Ovary (tissue), 10 donors: ENCODE measurements at places on chromosomes 7 and 10. TPM values are rescaled to one million over a fixed set of nuclear protein-coding genes. Genes with fewer than 3 reads are reported as not detected.

The CYP26C1 gene
- total RNA-seq, result not detected

The CCDC3 gene
- total RNA-seq, result 27.6 TPM

The WNT8B gene
- total RNA-seq, result 0.13 TPM

The CYP3A7 gene
- total RNA-seq, result 0.28 TPM

DNA sequence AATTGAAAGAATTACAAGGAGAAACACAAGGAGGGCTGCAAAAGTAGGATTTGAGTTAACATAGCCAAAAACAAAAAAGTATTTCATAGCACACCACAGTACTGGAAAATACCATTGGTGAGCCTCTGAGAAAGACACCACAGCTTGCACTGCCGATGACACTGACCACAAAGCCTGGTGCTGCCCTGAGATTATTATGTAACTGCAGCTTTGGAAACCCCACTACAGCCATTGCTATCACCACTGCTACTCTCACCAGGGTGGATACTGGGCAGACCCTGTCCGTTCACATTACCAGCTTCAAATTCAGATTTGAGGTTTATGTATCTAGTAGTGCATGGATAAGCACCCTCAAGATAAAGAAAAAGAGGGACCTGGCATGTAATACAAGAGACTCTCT, 1246.7 kb upstream of the SORCS1 start:
- DNase-seq, result no peak

GRCh38 chr10:128476368-128476725, 350.1 kb upstream of the MKI67 start:
- DNase-seq, result no peak

DNA sequence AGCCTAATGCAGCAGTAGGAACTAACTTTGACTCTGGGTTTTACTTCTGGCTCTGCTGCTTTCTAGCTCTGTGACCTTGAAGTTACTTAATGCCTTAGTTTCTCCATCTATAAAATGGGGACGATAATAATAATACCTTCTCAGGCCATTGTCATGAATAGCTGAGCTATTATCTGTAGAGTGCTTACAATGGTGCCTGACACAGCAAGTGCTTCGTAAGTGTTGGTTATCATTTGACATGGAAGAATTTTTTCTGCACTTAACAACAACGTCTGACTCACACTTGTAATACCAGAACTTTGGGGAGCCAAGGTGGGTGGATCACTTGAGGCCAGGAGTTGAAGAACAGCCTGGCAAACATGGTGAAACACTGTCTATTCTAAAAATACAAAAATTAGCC, 140.5 kb downstream of the ARL4A start:
- no peak for DNase-seq

DNA sequence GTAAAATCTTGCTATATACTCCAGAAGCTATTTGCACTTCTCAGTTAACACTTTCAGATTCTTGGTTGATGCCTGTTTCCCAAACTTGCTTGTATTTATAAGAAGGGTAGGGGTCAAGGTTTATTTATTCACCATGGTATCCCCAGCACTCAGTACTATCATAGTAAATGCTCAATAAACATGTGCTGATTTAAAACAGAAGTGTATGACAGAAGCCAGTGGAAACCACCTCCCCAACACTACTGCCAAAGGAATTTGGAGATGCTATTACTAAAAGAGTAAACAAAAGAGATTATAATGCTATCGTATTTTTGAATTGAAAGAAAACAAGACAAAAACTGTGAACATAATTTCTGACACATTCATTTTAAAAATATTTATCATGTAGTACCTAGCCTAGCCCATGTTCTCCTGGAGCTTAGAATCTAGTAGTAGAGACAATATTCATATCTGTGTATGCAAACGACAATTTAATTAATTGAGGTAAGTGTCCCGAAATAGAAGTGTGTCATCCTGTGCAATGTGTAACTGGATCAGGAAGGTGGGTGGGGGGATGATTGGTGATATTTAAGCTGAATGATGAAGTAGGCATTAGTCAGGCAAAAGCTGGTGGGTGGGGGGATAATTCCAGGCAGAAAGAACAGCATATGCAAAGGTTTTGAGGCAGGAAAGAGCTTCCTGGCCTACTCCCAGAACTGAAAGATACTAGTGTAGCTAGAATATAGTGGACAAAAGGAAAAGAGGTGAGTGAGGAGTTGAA, 77.5 kb downstream of the HGF start:
- no peak for DNase-seq

DNA sequence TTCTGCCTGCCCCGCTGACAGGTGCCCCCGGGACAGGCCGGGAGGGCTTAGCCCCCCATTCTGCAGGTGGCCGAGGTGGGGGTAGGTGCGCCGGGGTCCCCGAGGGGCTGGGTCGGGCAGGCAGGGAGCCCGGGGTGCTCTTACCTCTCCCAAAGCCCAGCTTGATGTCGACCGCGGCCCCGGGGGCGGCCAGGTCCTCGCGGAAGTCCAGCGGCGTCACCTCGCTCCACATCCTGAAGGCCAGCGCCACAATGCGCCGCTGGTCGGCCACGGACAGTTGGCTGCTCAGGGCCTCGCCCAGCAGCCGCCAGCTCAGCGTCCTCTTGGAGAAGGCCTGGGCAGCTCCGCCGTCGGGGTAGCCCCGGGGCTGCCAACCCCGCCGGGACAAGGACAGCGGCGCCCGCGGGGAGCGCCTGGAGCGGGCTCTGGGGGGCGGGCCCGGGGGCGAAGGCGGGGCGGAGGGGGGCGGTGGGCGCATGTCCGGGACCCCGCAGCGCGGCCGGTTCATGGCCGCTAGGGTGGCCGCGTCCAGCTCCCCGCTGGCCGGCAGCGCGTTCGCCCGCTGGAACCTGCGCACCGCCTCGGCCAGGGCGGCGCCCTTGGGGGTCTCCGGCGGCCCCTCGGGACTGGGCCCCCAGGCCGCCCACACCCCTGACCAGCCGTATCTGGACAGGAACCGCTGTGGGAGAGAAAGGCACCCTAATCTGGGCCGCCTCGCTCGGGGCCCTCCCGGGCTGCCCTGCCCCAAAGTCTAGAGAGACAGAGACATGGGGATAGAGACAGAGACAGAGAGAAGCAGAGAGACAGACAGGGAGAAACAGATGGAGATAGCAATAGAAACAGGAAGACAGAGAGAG, 1.7 kb downstream of the MMP21 start:
- no peak for DNase-seq

DNA sequence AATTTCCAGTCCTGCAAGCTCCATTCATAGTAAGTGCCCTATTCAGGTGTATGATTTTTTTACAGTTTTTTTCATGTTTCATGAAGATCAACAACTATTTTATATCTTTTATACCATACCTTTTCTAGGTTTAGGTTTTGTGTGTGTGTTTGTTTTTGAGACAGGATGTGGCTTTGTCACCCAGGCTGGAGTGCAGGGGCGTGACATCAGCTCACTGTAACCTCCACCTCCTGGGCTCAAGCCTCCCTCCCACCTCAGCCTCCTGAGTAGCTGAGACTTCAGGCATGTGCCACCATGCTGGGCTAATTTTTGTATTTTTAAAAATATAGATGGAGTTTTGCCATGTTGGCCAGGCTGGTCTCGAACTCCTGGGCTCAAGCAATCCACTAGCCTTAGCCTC, 35.0 kb downstream of the ARMH3 start:
- DNase-seq, result no peak

- no peak for DNase-seq
Observed at GRCh38 chr7:108431099-108431498, 25.1 kb downstream of the NRCAM start.

DNA sequence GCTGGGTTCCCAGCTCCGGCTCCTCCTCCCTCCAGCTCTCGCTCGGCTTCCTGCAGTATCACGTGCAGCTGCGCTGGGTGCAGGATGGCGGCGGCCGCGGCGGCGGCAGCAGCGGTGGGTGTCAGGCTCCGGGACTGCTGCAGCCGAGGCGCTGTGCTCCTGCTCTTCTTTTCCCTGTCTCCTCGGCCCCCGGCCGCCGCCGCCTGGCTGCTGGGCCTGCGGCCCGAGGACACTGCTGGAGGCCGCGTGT, at the start of gene CNNM1:
CNNM1 (plus strand) TSS at position 53 of the 250 bp plus-strand sequence; CDS start at position 85, 32 bp downstream.
- peak; percentile 40 for DNase-seq

GRCh38 chr7:510782-511281, 8.8 kb downstream of the PDGFA start:
- DNase-seq, result no peak

DNA sequence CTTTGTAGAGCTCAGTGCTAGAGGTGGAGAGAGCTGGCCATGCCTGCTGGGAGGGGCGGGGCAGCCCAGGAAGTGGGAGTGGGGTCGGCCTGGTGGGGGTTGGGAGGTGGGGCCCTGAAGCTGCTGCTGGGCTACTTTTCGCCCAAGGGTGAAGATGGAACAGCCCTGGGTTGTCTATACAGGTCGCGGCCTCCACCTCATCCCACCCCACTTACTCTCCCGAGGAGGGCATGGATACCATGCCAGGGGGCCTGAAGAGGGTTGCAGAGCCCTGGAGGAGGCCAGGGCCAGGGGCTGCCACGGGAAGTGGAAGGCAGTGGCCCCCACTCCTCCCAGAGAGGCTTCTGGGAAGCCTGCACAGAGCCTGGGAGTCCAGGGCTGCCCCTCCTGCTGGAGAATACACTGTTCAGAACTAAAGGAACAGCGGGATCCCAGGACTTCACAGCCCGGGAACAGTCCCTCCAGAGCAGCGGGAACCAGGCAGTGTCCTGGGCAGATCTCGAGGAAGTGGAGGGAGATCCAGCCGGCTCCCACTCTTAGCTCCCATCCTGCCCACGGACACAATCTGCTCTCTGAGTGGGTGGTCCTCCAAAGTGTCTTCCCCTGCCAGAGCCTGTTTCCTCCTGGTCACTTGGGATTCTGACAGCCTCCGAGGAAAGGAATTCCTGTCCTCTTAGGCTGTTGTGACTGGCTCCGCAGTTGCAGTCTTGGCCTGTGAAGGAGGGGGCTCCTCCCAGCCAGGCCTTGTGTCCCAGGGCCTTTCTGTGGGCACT, 23.5 kb downstream of the MAT1A start:
- DNase-seq, result peak; percentile 52

GRCh38 chr7:67407392-67408071, 410.9 kb downstream of the TYW1 start:
- DNase-seq, result no peak

- DNase-seq, result no peak
Observed at GRCh38 chr7:18756378-18757050, 261.0 kb downstream of the HDAC9 start.

GRCh38 chr7:135441791-135442190, 68.1 kb downstream of the CNOT4 start:
- no peak for DNase-seq

- DNase-seq, result no peak
Observed at GRCh38 chr10:84994722-84995121, 666.3 kb downstream of the CCSER2 start.

GRCh38 chr7:116717137-116717536, 45.1 kb downstream of the MET start:
- DNase-seq, result no peak

DNA sequence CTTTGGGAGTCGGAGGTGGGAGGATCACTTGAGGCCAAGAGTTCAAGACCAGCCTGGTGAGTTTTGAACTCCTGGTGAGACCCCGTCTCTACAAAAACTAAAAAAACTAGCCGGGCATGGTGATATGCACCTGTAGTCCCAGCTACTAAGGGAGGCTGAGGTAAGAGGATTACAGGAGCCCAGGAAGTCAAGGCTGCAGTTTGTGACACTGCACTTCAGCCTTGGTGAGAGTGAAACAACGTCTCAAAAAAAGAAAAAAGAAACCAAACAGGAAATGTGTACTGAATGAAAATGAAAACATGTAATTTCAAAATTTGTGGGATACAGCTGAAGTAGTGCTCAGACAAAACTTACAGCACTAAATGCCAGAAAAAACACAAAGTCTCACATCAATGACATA, 7.6 kb downstream of the ARHGAP12 start:
- DNase-seq, result no peak
